ENCODE measurements at places on chromosomes 6 and 20.
A peak's percentile ranks its signal among the peaks of the same experiment; 100 is the strongest.

DNA sequence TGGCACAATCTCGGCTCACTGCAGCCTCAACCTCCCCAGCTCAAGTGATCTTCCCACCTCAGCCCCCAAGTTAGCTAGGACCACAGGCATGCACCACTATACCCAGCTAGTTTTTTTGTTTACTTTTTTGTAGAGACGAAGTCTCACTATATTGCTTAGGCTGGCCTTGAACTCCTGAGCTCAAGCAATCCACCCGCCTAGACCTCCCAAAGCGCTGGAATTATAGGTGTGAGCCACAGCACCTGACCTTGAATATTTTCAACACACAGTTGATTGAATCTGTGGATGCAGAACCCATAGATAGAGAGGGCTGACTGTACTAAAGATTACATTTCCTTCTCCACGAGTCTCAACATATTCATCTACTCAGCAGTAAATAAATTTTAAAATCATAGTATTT lies 15.6 kb downstream of the CDK19 start:
- DNase-seq = no peak

- DNase-seq = no peak
Measured at GRCh38 chr20:48932375-48932941, 10.9 kb downstream of the ARFGEF2 start.

DNA sequence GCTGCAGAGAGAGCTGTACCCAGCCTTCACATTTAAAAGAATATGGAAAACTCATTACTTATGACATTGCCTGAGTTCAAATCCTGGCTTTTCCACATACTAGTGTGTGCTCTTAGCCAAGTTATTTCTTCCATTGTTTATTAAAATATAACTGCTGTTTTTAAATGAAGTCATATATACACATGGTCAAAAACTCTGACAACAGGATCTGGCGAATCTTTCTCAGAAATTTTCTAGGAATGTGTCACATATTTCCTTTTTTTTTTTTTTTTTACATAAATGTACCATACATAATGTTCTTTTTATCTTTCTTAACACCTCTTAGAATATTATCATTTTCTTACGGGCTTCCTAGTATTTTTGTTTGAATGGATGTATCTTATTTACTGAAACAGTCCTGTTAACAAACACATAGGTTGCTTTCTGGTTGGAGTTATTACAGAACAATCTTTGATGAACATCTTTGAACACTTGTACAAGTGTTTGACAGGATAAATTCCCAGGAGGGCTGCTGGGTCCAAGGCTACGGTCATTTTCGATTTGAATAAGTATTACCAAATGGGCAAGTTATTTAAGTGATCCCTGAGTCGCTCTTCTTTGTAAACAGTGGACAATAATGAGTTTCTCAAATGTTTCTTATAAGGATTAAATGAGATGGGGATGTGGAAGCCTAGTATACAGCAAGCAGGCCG lies 1.6 kb upstream of the SNX9 start:
- DNase-seq = no peak

GRCh38 chr6:167094436-167094819 lies 28.5 kb upstream of the CCR6 start:
- DNase-seq = no peak

DNA sequence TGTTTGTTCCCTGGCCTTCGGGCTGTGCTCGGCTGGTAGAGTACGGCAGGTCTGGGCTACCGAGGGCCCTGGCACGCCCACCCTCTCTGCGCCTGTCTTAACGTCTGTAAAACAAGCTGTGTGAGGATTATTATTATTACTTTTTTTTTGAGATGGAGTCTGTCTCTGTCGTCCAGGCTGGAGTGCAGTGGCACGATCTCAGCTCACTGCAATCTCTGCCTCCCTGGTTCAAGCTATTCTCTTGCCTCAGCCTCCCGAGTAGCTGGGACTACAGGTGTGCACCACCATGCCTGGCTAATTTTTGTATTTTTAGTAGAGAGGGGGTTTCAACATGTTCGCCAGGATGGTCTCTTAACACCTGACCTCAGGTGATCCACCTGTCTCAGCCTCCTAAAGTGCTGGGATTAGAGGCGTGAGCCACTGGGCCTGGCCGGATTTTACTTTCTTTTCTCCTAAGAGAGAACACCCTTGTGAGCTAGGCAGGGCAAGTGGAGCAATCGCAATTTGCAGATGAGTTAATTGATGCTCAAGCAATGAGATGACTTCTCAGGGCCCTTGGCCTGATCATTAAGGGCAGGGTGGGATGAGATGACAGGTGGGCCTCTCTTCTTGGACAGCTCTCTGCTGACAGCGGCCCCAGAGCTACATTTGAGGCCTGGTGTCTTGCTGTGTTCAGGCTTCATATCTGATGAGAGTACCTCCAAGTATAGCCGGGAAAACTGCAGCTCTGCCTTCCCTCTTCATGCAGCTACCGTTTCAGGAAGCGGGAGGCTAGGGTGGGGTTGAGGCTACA lies 859 bp upstream of the SMIM29 start:
- no peak for DNase-seq

GRCh38 chr6:17945575-17945974 lies 41.9 kb downstream of the KIF13A start:
- no peak for DNase-seq

GRCh38 chr6:121201105-121201504 lies 133.2 kb downstream of the TBC1D32 start:
- no peak for DNase-seq

- peak; percentile 88 for DNase-seq
Measured at GRCh38 chr6:26157251-26158075, 70.2 kb downstream of the HFE start.

Data from activated CD4-positive, alpha-beta T cell treated with anti-CD3 and anti-CD28 coated beads, Interleukin-10, Interleukin-2, amounts not matched to agents 100 ng/mL and 50 ng/mL, durations not matched to agents 16 hours and 8 hours (primary cell).